ENCODE measurements at places on chromosomes 4 and X.

- no peak for DNase-seq
These were observed 16.8 kb upstream of the HERC5 start for GRCh38 chr4:88440146-88440545.

- DNase-seq, result no peak
These were observed 449.7 kb downstream of the PCDH7 start for GRCh38 chr4:31169846-31170245.

DNA sequence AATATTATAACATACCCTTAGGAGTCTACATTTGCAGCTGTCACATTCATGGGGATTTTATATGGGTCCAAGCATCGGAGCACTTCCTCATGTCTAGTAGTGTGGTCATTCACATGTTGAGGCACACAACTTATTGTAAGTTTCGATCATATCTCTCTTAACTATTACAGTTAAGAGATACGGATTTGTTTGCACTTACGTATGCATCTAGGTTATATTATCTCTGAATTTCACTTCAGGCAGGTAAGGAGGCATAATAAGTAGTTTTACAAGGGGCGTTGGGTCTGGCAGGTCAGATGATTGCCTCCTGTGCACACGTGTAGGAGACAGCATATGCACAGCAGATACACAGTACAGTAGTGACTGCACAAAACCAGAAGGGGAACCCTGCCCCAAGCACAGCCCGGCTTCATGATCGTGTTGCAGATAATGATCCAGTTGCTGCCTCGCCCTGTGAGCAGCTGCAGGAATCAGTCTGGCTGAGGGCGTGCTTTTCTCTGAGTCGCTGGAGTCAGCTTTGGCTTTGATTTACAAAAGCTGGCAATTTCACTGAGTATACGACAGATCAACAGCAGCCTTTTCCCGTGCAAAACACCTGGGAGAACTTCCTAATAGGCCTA, 302.9 kb upstream of the GATB start:
- DNase-seq, result no peak

GRCh38 chr4:38489011-38489861, 174.8 kb upstream of the KLF3 start:
- no peak for DNase-seq

DNA sequence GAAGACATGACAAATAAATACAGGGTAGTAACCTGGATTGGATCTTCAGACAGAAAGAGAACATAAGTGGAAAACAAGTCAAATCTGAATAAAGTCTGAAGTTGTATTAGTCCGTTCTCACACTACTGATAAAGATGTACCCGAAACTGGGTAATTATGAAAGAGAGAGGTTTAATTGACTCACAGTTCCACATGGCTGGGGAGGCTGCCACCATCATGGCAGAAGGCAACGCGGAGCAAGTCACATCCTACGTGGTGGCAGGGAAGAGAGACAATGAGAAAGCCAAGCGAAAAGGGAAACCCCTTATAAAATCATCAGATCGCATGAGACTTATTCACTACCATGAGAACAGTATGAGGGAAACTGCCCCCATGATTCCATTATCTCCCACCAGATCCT, 82.8 kb downstream of the USP46 start:
- DNase-seq, result no peak

- no peak for DNase-seq
These were observed 85.5 kb upstream of the ACSL1 start for GRCh38 chr4:184911310-184911709.

GRCh38 chr4:126087101-126087500, 772.3 kb downstream of the FAT4 start:
- DNase-seq, result no peak

DNA sequence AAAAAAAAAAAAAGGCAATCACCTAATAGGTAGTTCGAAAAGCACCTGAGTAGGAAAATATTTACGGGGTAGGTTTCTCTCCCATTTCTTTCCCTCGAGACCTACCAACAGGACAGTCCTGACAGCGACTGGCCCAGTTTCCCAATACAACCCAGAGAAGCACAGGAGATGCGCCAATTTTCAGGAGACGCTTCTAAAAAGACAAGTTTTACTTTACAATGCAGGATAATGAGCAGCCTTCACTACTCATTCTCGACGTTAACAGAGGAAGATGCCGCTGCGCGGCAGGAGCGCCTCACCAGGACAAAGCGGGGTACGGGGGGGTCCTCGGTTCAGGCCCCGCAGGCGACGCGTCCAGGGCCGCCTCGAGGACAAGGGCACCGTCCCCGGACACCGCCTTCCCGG, 708 bp downstream of the BCLAF3 start:
- no peak for DNase-seq

GRCh38 chr4:182880387-182881356, 36.5 kb downstream of the DCTD start:
- DNase-seq, result no peak

GRCh38 chrX:43840265-43840664, 42.0 kb downstream of the MAOB start:
- no peak for DNase-seq

DNA sequence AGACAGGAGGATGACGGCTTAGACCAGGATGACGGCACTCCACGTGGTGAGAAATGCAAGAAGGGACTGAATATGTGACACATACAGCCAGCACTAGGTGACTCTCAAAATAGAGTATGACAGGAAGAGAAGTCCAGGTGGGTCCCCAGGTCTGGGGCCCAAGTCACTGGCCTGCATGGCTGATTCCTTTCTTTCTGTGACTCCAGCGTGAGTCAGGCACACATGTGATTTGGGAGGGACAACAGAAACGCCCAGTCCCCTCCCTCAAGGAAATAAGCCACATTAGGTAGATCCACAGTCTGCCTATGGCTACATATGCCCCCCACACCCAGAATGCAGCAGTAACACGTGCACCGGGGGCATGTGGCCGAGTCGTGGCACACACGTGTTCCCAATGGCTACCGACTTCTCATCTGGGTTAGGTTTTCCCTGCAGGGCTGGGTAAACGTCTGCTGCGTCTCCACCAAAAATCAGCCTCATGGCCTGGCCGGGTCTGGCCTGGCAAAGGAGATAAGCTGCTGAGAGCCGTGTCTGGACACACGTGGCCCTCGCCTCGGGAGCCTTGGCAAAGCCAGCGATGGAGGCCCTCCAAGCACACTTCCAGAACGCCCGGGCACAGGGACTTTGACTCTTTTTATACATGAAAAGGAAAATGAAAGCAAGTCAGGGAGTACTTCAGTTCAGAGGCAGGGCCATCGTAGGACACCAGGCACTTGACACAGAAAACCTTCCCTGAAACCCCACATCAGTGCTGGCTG, 19.3 kb downstream of the SEL1L3 start:
- DNase-seq, result no peak

DNA sequence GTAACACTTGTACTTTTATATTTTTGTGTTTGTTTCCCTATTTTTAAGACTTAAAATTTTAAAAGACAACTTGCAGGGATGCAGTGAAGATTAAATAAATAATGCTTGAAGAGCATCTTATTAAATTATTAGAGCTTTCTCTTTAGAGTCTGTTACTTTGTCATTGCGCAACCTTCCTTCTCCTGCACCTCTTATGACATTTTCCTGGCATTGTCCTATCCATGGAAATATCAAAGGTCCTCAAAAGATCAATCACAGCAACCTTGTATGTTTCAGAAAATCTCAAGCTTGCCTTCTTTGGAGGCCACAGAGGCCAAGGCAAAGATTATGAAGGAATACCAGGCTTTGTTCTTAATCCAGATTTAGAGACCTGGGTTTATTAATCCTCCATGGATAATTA, 116.3 kb downstream of the GRXCR1 start:
- no peak for DNase-seq

GRCh38 chrX:38112566-38112965, 106.2 kb downstream of the SYTL5 start:
- no peak for DNase-seq

GRCh38 chr4:103425406-103425805, 227.3 kb upstream of the CENPE start:
- DNase-seq, result no peak

- no peak for DNase-seq
These were observed 16.5 kb upstream of the NDNF start for GRCh38 chr4:121088867-121089266.

GRCh38 chrX:48918301-48918642, 552 bp downstream of the PIM2 start:
- no peak for DNase-seq

DNA sequence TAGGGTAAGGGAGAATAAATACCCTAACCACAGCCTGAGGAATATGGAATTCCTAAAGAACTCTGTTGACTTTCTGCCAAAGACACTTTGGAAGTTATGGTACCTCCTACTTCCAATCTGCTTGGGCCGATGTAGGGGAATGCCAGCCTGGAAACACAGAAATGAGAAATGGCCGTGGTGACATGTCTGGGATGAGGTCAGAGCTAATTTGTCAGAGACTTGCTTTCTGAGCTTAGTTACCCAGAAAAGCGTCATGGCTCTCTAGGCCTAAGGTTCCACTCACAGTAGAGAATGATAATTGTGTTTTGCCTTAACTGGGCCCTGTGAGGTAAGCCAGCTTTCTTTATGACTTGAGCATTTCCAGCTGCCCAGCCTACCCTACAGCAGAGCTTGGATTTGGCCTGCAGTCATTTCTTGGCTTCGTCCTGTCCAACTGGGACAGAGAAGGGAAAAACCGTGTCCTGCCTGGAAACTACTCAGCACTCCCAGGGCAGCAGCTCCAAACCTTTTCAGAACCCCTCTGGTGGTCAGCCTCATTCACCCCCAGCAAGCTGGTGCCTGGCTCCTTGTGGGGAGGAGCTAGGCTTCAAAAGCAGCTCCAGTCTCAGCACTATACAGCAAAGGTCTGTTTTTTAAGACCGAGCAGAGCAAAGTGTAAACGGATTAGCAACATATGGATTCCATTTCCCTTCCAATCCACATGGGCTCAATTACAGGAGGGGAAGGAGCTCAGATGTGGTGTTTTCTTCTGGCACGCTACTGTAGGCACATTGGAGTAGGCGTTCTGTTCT, 92.3 kb downstream of the RLIM start:
- DNase-seq, result no peak

GRCh38 chr4:66736606-66737005, 808.7 kb downstream of the CENPC start:
- DNase-seq, result no peak

GRCh38 chr4:81714291-81714690, 242.6 kb upstream of the RASGEF1B start:
- no peak for DNase-seq

DNA sequence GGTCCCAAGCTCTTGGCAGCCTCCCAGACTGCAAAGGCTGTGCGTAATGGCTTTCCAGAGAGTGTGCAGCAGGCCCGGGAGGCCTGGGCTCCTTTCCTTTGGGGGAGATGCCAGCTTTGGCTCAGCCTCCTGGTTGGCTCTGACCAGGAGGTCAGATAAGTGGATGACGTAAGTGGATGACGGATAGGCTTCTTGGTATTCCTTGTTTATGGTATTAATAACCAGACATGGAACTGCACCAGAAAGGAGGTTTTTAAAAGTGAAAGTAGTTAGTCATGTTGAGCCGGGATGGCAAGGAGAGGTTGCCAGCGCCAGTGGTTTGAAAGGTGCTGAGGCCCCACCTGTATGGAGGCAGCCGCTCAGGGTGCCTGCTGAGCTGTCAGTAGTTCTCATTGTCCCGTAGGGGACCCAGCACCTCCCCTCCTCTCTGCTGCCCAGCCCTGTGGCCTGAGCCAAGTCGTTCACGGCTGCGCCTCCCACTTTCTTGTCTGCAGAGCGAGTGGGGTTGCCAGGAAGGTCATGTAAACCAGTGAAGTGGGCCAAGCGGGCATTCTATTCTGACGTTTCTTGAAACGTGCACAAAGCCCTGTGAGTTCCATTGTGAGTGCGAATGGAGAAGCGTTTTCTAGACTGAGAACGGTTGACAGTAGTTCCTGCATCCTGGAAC, 28.7 kb upstream of the STOX2 start:
- no peak for DNase-seq

DNA sequence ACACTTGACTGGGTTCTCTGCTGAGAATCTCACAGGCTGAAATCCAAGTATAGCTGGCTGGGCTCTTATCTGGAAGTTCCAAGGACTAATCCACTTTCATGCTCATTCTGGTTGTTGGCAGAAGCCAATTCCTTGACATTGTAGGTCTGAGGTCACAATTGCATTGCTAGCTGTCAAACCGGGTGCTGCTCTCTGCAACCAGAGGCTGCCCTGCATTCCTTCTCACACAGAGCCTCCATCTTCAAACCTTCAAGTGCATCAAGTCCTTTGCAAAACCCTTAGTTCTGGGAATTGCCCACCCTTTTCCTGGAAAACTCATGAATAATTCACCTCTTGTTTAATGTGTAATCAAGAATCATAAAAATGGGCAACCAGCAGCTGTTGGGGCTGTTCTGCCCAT, 404.2 kb downstream of the KCNIP4 start:
- DNase-seq, result no peak

- no peak for DNase-seq
These were observed 315.7 kb downstream of the FBXW7 start for GRCh38 chr4:152220201-152220666.

DNA sequence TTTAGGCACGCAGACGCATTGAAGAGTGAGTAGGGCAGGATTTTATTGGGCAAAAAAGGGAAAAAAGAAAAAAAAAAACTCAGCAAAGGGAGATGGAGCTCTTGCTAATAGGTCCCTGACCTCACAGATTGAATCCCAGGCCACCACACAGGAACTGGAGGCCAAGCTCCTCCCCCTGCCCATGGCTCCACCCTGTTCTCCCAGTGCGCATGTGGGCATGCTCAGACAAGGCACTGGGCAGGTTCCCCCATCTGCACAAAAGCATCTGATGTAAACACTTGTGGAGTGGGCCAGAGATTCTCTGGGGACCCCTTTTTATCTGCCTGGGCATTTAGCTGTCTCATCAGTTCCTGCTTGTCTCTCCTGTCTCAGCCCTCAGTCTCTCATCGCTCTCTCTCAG, 9.5 kb downstream of the FRMD7 start:
- DNase-seq, result no peak

GRCh38 chrX:130566028-130566683, 164.4 kb downstream of the RBMX2 start:
- DNase-seq, result no peak

DNA sequence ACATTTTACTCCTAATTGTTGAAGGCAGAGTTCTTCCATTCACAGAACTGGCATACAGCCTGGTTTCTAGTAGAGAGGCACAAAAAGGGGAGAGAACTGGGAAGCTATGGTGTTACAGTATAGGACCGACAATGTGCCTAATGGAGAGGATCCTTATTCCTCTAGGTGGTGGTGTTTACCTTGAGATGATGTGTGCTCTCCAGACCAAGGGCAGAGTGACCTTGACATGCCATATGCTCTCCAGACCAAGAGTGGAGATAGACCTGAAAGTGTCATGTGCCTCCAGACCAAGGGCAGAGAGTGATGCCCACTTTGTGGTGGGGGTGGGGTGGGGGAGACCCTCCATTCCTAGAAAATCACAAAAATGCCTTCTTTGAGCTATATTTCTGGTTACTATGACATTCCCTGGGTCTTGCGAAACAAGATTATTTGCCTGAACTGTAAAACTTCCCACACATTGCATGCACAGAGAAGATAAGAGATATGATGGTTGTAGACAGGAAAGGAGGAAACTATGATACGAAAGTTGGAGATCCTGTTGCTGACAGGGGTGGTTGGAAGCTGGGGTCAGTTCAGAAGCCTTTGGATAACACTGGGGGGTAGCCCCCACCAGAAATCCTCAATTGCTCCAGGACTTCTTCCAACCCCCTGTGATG, 119.7 kb downstream of the TEX13C start:
- DNase-seq, result no peak
